ENCODE measurements at places on chromosomes 1 and 21.

DNA sequence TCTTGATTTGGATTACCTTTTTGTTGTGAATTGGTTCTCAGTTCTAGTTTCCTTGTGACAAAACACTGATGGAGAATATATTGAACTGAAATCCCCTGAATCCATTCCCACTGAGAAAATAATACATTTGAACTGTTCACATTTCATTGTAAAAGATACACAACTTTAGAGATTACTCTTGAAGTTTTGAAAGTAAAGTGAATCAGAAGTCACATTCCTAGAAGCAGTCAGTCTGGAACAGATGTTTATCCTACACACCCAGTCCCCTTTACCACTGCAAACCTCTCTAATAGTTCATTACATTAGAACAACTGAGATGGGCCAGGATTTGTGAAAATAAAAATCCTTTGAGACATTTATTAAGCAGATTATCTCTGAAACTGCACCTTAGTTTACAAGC is 3.4 kb downstream of the RERE start:
- no peak for DNase-seq

GRCh38 chr1:115293899-115294298 is 44.1 kb downstream of the NGF start:
- DNase-seq: no peak

DNA sequence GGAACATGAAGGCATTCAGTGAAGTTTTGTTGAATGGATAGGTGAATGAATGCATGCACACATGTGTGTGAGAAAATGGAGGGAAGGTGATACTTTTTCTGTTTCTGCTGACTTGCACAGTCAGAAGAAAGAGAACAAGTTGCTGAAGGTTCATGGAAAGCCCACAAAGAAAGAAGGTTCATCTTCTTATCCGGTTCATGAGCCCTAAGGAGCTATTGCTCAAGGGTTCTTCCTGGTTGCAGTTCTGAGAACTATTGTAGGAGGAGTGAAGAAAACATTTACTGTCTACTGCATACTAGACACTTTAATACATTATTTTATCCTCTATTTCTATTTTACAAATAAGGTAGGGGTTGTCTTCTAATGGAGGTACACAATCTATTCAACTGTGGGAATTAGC is 13.4 kb upstream of the NIBAN1 start:
- no peak for DNase-seq

DNA sequence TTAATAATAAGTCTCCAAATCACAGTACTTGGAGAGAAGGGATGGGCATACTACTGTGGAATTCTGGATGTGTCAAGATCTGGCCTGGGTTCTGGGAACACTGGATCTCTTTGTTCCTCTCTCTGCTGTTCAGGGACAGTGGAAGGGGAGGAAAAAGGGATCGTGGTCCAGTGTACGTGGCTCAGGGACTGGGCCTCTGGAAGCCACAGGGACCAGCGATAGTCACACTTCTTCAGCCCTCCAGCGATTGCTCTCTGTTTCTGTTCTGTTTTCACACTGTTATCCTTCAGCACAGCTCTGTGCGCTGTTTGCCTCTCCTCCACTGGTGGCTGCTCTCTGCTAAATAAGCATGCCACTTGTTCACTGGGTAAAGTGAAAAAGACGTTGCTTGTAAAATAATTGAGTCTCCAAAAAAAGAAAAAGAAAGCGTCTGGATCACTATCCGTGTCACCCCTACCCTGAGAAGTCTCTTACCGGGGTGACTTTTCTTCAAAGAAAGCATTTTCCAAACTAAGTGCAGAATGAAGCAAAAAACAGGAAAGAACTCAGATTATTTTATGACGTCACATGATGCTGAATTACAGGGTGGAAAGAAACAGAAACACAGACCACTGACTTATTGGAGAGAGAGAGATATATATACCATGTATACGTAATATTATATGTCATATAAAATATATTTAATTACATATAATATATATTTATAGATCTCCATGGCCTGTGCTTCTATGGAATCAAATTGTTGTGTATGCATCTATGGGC is 279.4 kb downstream of the RGS7 start:
- DNase-seq: no peak

- DNase-seq: no peak
Measured at GRCh38 chr1:172321451-172321850, 99.0 kb upstream of the C1orf105 start.

DNA sequence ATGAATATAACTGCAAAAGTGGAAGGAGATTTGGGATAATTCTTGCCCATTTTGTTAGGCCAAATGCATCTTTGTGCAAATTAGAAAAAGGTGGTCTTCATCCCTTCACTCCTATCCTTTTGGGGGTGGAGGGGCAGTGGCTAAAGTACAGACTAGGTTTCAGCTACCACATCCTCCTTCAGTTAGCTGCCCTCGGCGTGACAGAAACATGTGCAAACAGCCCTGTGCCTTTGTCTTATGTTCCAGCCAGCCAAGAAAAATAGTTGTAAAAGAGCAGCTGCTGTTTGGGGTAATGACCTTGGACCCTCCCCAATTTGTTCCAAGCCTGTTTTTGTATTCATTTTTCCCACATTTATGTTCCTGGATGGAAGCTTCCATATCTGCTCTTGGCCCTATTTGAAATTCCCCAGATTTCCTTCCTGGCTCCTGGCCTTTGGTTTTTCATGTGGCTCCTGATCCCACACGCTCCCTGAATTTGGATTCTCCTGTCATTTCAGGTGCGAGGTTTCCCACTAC is 8.3 kb upstream of the LGALS8 start:
- DNase-seq: no peak

- no peak for DNase-seq
Measured at GRCh38 chr21:43965911-43966585, 46.1 kb upstream of the TRAPPC10 start.

DNA sequence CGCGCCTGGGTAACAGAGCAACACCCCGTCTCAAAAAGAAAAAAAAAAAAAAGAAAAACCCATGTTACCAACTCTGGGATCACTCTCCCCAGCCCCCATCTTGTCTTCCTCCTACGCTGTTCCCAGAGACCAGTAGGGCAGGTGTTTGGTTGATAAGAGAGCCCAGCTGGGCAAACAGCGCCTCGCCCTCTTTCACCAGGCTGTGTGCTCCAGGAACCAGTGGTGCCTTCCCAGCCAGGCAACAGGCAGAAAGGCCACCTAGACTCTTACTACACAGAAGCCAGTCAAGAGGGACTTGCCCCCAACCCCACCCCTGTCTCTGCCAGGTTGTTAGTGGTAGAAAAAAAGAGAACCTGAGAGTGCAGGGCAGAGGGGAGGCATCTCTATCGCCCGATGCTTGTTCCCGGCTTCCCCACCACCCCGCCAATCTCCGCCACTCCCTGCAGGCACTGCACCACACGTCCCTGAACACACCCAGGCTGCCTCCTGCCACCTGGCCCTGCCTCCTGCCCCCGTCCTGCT is 14.0 kb upstream of the CTRC start:
- no peak for DNase-seq

GRCh38 chr1:24195136-24195535 is 8.0 kb upstream of the IFNLR1 start:
- no peak for DNase-seq

GRCh38 chr1:205267306-205267902 is 39.7 kb downstream of the TMCC2 start:
- no peak for DNase-seq

GRCh38 chr1:159218649-159219636 is 14.3 kb downstream of the ACKR1 start:
- DNase-seq: no peak

DNA sequence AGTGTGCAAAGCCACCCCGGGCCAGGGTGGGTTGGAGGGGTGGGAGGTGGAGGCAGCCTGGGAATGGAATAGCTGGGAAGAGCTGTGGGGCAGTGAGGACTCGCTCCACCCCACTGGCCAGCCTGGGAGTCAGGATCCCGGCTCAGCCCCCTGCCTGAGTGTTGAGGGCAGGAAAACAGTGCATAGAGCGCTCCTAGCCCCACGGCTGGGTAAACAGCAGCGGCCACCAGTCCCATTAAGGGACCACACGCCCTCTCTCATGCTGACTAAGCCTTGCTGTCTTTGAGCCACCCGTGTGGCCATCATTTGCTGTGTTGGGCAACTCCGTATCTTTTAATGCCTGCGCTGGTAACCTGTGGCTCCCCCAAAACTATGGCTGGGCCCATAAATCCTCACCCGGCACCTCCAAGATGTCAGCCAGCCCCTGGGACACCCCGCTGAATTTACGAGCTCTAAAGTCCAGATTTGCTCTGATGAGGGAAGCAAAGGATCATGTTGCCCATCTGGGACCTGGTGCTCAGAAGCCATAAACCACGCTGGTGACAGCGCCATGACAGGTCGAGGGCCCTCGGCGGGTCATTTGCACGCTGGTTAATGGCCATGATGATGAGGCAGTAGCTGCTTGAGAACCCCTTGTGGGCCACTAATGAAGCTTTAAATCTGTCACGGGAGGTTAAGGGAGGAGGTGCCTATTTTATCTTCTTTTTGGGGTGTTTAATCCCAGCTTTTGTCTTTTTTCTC is 34.9 kb downstream of the SYF2 start:
- DNase-seq: no peak

DNA sequence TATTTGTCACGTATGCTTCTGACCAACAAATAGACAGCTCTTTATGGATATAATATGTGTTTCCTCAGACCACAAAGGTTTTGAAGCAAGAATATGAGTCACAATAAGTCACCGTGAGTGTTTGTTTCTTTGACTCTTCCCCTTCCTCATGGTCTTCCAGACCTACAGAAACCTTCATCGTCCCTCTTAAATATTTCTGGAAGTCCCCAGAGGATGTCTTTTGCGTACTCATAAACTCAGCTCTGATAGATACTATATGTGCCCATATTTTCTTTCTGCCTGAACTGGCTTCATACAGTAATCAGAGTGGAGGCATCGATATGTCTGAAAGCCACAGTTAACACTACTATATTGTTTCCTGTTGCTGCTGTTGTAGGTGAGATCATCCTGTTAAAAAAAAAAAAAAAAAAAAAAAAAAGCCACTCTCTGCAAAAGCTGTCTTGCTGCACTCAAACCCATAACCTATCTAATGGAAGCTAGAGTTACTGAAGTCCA is 38.4 kb downstream of the ADAMTS1 start:
- DNase-seq: no peak

DNA sequence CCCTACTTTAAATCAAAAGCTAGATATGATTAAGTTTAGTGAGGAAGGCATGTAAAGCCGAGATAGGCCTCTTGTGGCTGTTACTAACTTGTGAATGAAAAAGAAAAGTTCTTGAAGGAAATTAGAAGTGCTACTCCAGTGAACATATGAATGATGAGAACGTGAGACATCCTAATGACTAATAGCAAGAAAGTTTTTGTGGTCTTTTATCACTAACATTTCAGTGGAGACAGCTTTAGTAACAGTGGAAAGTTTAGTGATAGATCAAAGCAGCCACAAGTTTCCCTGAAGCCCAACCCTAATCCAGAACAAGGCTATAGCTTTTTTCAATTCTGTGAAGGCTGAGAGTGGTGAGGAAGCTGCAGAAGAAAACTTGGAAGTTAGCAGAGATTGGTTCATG is 73.6 kb upstream of the LRRC8B start:
- no peak for DNase-seq

- DNase-seq: no peak
Measured at GRCh38 chr1:161128591-161129420, 3.7 kb downstream of the DEDD start.

GRCh38 chr1:34013958-34014737 is 150.3 kb downstream of the HMGB4 start:
- no peak for DNase-seq

All from activated CD8-positive, alpha-beta memory T cell treated with anti-CD3 and anti-CD28 coated beads for 1 hour (primary cell).